MM.1S (cell line): ENCODE measurements at places on chromosomes 6 and 20.

- peaks cover 17% of the 10 kb centered on the region for H3K4me1 ChIP-seq
- no peaks in the 10 kb centered on the region for H3K27me3 ChIP-seq
- H3K36me3 ChIP-seq = no peaks in the 10 kb centered on the region; the same call in none of the 2 replicates
- peak overlapping the region; percentile 98; the same call in 1 of the 2 replicates for H3K27ac ChIP-seq
- DNase-seq = peak; percentile 12
Observed at GRCh38 chr20:45970646-45971424, 1.2 kb downstream of the ZNF335 start.

- H3K36me3 ChIP-seq = no peaks in the 10 kb centered on the region
- H3K4me1 ChIP-seq = no peaks in the 10 kb centered on the region
- H3K27me3 ChIP-seq = no peaks in the 10 kb centered on the region
- DNase-seq = no peak
- H3K27ac ChIP-seq = no peak overlapping the region
Observed at GRCh38 chr6:27544612-27545260, 71.8 kb upstream of the ZNF184 start.

- H3K27ac ChIP-seq = no peak overlapping the region
- DNase-seq = no peak
- no peaks in the 10 kb centered on the region for H3K27me3 ChIP-seq
- H3K36me3 ChIP-seq = 0 out of 2 replicates have a peak, but pooled peaks cover 8% of the 10 kb centered on the region
Observed at GRCh38 chr20:50089787-50090177, 23.2 kb downstream of the UBE2V1 start.

DNA sequence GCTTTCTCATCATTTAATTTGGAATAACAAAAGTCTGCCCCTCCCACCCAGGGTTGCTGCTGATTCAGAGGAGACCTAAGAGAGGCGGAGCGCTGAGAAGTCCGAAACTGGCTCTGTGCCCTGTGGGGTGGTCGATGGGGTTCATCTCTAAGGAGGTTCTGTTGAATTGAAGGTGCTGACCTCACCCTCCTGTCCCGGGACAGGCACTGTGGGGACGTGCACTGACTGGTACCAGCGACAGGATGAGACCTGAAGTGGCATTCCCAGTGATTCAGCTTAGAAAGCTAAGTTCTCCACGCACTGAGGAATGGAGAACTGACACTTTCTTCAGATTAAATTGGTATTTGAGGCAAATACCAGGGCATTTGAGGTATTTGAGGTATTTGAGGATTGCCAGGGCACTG lies 1.3 kb downstream of the GUCA1B start:
- no peaks in the 10 kb centered on the region for H3K27me3 ChIP-seq
- no peak overlapping the region for H3K4me3 ChIP-seq
- H3K4me1 ChIP-seq = no peaks in the 10 kb centered on the region

DNA sequence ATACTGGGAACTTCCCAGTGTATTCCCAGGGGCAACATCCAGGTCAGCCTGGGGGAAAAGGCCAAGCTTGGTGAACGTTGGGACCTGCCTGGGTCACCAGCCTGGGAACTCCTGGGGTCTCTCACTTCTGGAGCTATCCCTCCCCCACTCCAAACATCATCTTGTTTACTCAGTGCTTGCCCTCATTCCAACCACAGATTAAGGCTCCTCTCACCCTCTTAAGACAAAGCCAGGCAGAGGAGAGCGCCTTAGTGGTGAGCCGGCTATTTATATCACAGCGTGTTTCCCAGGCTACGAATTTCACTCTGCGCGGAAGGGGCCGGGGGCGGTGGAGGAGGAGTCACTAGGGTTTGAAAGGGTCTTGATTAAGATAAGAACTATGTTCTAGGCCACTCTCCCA lies 12.1 kb downstream of the PRPH2 start:
- no peaks in the 10 kb centered on the region for H3K4me1 ChIP-seq
- no peaks in the 10 kb centered on the region for H3K36me3 ChIP-seq
- H3K4me3 ChIP-seq = no peak overlapping the region

GRCh38 chr6:30453508-30454116 lies 35.7 kb upstream of the HLA-E start:
- peaks cover 86% of the 10 kb centered on the region for H3K27me3 ChIP-seq
- peaks cover 23% of the 10 kb centered on the region for H3K4me1 ChIP-seq
- H3K36me3 ChIP-seq = no peaks in the 10 kb centered on the region
- H3K27ac ChIP-seq = no peak overlapping the region

- H3K27ac ChIP-seq = no peak overlapping the region
- H3K4me1 ChIP-seq = no peaks in the 10 kb centered on the region
- no peak for DNase-seq
- no peaks in the 10 kb centered on the region for H3K36me3 ChIP-seq
Observed at GRCh38 chr6:63476302-63476701, 96.0 kb upstream of the LOC128125822 start.
